ENCODE measurements at places on chromosomes 13 and 19.

- peak; percentile 45 for DNase-seq
These were observed 16.4 kb downstream of the ZNF574 start for GRCh38 chr19:42092350-42092749.

DNA sequence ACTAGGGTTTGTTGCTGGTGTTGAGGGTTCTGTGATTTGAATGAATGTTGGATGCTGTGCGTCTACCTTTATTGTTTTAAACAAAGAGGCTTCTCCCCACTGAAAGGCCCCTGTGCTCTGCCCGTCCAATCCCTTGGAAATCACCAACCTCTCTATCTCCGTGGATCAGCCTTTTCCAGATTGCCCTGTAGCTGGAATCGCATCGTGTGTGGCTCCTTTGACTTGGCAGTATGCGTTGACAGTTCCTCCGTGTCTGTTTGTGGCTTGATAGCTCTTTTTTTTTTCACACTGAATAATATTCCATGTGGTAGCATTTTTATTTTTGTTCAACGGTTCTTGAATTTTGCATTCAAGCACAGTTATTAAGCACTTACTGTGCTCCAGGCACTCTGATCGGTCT lies 23.2 kb downstream of the UBXN6 start:
- no peak for DNase-seq

GRCh38 chr13:111513766-111514609 lies 193.5 kb downstream of the TEX29 start:
- DNase-seq = no peak

- no peak for DNase-seq
These were observed 17.0 kb downstream of the SBNO2 start for GRCh38 chr19:1156830-1157615.

DNA sequence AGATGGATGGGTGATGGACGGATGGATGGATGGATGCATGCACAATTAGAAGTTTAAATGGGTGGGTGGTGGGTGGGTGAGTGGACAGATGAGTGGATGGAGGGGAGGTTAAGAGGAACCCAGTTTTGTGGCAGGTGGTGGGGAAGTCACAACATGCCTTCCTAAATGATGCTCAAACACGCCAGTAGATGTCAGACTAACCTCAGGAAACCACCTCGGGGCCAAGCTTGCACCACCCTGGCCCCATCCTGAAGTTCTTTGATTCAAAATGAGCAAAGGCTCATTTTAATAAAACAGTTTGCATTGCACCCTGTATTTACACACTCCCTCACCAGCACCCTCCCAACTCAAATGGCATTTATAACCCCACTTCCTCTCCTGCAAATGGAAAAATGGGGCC lies 91.4 kb upstream of the CACNA1A start:
- DNase-seq = peak; percentile 78

GRCh38 chr13:78372581-78372980 lies 230.8 kb downstream of the POU4F1 start:
- no peak for DNase-seq

DNA sequence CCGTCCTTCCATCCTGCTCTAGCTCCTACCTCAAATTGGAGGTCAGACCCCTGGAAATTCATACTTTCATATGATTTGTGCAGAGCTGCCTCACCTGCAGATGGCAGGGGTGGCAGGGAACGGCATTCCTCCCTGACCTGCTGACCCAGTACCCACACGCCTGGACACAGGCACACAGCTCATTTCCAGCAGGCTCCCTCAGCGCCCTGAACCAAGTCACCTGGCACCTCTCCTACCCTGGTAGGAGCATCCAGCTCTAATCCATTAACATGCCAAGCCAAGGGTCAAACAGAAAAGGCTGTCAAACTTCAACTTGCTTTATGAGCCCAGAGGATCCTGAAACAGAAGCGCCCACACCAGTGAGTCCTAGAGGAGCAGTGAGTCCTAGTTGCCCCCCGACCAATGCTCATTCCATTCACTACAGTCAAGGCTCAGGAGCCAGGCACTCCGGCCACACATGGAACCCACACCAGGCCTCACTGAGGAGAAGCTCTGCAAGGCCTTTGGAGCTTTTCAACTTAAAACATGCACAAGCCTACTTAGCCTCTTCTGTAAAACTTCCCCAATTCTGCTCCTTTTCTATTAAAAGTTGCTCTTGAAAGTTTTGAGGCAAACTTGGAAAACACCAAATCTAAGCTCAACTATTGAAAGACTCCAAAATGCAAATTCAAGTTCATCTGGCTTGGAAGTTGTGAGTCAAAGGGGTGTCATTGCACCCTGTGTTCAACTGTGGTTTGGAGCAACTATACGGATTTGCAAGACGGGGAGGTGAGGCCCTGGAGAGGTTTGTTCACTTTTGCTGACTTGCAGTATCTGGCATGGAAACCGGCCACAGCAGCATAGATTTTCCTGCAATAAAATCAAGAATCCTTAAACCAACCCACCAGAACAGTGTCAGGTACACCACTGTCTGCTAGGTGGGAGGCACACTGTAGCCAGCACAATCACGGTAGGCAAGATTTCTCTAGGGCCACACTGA lies 96.7 kb downstream of the CRYL1 start:
- no peak for DNase-seq

- peak; percentile 95 for DNase-seq
These were observed 81.9 kb upstream of the MCF2L start for GRCh38 chr13:112887151-112887550.

Data from COR-L47 (cell line).